Prostate gland (tissue), 2 donors: ENCODE measurements at places on chromosomes 1 and 21. TPM values are rescaled to one million over a fixed set of nuclear protein-coding genes. Genes with fewer than 3 reads are reported as not detected.
A peak's percentile ranks its signal among the peaks of the same experiment; 100 is the strongest.

GRCh38 chr1:75392278-75392677 is 218.6 kb downstream of the SLC44A5 start:
- no peak for DNase-seq
- H3K36me3 ChIP-seq, result no peaks in the 10 kb centered on the region
- no peak overlapping the region for H3K4me3 ChIP-seq
- H3K27ac ChIP-seq, result no peak overlapping the region
- H3K4me1 ChIP-seq, result no peaks in the 10 kb centered on the region

- no peaks in the 10 kb centered on the region for H3K4me1 ChIP-seq
- no peaks in the 10 kb centered on the region for H3K27me3 ChIP-seq
- H3K27ac ChIP-seq, result no peak overlapping the region
- no peaks in the 10 kb centered on the region for H3K36me3 ChIP-seq
- no peak for DNase-seq
These were observed 269.3 kb upstream of the LYPLAL1 start for GRCh38 chr1:218904416-218904815.

- no peaks in the 10 kb centered on the region for H3K36me3 ChIP-seq
- no peak overlapping the region for H3K4me3 ChIP-seq
- DNase-seq, result no peak
- no peak overlapping the region for H3K27ac ChIP-seq
- H3K4me1 ChIP-seq, result no peaks in the 10 kb centered on the region
These were observed 34.9 kb upstream of the ARHGEF16 start for GRCh38 chr1:3419415-3420204.

DNA sequence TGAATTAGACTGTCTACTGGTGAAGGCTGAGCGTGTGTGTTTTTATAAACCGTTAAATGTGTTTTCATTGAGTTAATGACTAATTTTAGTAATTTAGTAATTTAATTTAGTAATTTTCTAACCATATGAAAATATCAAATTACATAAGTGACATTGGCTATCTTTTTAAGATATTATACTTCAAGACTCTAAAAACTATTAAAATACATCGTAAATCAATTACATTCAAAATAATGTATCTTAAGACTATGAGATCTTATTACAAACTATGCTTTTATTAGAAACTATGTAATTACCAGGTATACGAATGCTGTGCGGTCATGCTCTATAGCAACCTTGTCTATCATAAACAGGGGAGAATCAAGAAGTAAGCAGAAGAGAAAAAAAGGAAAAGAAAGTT is 21.6 kb downstream of the MAP3K21 start:
- H3K4me1 ChIP-seq, result no peaks in the 10 kb centered on the region
- no peak for DNase-seq
- H3K36me3 ChIP-seq, result no peaks in the 10 kb centered on the region
- no peak overlapping the region for H3K27ac ChIP-seq
- H3K27me3 ChIP-seq, result no peaks in the 10 kb centered on the region

DNA sequence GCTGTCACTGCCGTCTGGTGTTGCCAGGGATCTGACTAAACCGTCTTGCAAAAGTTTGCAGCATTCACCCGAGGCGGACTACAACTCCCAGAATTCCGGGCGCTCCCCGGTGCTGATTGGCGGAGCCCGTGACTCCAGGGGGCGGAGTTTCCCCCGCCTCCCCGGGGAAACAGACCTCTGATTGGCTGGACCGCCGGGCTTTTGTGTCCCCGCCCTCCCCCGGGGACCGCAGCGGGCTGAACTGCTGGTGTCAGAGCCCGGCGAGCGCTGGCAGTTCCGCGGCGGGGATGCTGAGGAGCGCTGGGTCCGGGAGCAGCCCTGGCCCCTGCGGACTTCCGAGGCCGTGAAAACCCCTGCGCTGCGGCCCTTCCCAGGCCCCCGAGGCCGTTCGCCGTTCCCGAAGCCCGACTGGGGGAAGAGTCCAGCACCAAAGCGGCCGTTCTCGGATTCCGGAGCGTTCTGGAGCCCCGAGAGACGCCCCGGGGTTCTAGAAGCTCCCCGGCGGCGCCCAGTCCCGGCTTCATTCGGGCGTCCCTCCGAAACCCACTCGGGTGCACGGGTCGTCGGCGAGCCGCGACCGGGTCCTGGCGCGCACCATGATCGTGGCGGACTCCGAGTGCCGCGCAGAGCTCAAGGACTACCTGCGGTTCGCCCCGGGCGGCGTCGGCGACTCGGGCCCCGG is at the start of gene SESN2:
SESN2 (plus strand) TSS at position 267 of the 682 bp plus-strand sequence; CDS start at position 597, 330 bp downstream.
- peak within 1 kb of the TSS; percentile 88 for H3K27ac ChIP-seq
- no peaks in the 10 kb centered on the region for H3K4me1 ChIP-seq
- H3K36me3 ChIP-seq, result no peaks in the 10 kb centered on the region
- H3K27me3 ChIP-seq, result no peaks in the 10 kb centered on the region
- DNase-seq, result peak; percentile 99

DNA sequence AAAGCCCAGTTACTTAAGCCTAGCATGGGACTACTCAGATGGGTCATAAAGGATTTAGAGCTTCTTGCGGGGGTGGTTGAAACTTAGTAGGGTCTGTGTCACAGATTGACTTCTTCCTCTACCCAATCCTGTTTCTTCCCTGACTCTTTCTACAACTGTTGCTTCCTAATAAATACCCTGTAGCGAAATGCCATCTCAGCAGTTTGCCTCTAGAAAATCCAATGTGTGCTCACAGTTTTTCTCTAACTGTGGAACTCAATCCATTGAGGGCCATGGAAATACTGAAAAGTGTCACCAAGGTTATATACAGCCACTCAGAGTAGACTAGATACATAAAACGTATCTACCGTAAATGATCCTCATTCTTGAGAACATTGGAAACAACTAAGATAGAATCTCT is 217.7 kb downstream of the COL24A1 start:
- no peaks in the 10 kb centered on the region for H3K36me3 ChIP-seq
- no peaks in the 10 kb centered on the region for H3K27me3 ChIP-seq
- no peak overlapping the region for H3K4me3 ChIP-seq
- H3K4me1 ChIP-seq, result no peaks in the 10 kb centered on the region
- no peak overlapping the region for H3K27ac ChIP-seq

GRCh38 chr1:184386312-184387068 is at the start of gene C1orf21:
Gene C1orf21 (plus strand): TSS chr1:184387029. CDS start chr1:184477510, 90,481 bp downstream.
- H3K4me1 ChIP-seq, result no peaks in the 10 kb centered on the region
- peak within 1 kb of the TSS; percentile 98 for H3K4me3 ChIP-seq
- peak within 1 kb of the TSS; percentile 94 for H3K27ac ChIP-seq
- H3K36me3 ChIP-seq, result no peaks in the 10 kb centered on the region

GRCh38 chr1:15953294-15953771 is 22.6 kb downstream of the ZBTB17 start:
- DNase-seq, result no peak
- peak overlapping the region; percentile 5 for H3K27ac ChIP-seq
- H3K27me3 ChIP-seq, result no peaks in the 10 kb centered on the region
- H3K4me1 ChIP-seq, result peaks cover 9% of the 10 kb centered on the region
- no peak overlapping the region for H3K4me3 ChIP-seq

- peak overlapping the region; percentile 69 for H3K27ac ChIP-seq
- no peaks in the 10 kb centered on the region for H3K27me3 ChIP-seq
- peak; percentile 44 for DNase-seq
- H3K4me1 ChIP-seq, result peaks cover 43% of the 10 kb centered on the region
- no peaks in the 10 kb centered on the region for H3K36me3 ChIP-seq
These were observed 145.4 kb downstream of the SLC45A1 start for GRCh38 chr1:8463144-8463927.

DNA sequence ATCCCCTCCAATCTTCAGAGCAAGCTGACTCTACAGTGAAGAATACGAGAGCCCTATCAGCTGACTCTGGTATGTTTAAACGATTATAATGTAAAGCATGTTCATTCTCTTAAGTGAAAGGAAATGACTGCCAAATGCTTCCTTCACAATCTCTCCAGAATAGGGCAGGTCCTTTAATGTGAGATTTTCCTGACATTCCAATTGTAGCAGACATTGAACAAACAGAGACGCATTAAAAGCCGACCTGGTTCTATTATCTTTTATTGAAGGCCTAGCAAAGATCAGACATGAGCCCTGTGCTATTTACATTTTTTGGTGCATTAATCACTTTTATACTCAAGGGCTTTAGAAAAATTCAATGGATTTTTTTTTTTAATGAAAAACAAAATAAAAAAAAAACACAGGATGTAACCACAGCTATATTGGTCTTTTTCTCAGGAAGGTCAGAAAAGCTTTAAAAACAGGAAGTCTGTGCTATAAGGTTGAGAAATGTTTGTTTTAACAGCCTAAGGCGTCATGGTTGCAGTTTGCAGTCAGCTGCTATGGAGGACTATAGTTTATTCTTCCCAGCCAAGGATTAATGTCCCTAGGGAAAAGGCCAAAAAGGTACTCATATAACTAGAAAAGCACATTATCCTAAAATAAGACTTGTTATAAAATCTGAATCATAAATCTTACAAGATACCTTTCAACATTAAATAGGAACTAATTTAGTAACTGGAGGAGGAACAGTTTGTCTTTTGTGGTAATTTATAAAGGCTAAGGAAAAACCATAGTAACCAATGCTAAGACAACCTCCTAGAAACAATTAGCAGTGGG is 104.8 kb downstream of the RERE start:
- H3K27me3 ChIP-seq, result no peaks in the 10 kb centered on the region
- DNase-seq, result no peak
- peaks cover 9% of the 10 kb centered on the region for H3K4me1 ChIP-seq
- H3K4me3 ChIP-seq, result no peak overlapping the region
- H3K27ac ChIP-seq, result peak overlapping the region; percentile 58
- no peaks in the 10 kb centered on the region for H3K36me3 ChIP-seq

DNA sequence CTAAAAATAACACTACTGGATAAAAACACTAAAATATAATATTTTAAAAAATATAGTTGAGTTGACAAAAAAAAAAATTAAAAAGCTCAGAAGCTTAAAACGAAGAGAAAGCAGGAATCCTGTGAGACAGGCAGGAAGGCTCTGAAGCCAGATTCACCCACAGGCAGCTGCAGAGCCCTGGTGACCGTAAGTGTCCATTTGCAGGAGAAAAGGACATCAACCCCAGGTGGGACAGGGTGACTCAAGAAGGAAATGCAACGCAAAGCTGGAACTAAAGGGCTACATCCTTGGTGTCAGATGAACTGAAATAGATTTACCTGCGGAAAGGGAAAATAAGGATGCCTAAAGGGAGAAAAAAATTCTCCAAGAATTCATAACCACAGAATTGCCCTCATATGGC is 46.8 kb downstream of the USP24 start:
- no peaks in the 10 kb centered on the region for H3K27me3 ChIP-seq
- DNase-seq, result no peak
- H3K4me1 ChIP-seq, result no peaks in the 10 kb centered on the region
- no peak overlapping the region for H3K4me3 ChIP-seq
- no peak overlapping the region for H3K27ac ChIP-seq
- H3K36me3 ChIP-seq, result no peaks in the 10 kb centered on the region

SLC16A4 gene
- total RNA-seq, result 9.0 TPM
